ENCODE measurements at places on chromosomes 2 and 18.

DNA sequence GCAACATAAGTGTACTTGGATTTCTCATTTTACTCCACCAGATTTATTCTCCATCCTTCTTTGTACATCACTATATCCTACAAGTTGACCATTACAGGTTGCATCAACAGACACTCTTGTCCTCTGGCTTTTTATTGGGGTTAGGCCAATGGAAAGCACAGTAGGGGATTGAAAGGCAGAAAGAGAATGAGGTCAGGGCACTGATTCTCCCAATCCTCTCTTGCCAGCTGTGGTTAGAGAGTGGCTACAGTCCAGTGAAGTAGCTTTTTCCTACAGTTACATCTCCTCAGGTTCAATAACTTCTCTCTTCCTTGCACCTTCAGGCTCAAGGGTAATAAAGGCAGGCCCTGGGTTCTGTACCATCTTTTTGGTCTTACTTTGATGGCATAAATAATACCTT is 20.2 kb upstream of the COL5A2 start:
- DNase-seq, result no peak

GRCh38 chr18:9711361-9712129 is 3.4 kb downstream of the RAB31 start:
- no peak for DNase-seq

DNA sequence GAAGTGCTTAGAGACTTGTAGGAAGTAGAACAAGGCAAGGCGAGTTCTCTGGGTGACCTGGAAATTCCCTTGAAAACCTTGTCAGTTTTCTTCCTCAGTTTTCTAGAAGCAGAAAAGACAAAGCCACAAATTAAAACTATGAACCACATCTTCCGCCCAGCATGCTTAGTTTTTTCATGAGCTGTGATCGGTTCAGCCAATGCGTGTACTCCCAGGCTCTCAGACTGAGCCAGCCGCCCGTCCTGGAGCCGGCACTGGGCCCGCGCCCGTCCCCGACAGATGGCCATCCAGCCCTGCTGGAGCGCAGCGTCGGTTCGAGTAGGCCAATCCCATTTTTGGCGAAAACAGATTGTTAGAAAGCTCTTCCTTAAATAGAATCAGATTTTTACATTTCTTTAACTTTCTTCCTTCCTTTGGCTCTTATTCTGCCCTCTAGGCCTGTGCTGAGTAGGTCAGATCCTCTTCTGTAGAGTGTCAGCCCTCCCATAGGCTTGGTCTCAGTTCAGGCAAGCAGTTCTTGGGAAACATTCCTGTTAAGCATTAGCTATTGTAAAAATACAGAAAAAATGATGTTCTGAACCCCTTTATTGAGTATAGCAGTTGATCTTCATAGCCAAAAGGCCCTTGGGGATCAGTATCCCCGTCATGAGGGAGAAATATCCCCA is 112.5 kb downstream of the NCK2 start:
- no peak for DNase-seq

GRCh38 chr18:48219810-48220499 is 189.2 kb downstream of the ZBTB7C start:
- no peak for DNase-seq

DNA sequence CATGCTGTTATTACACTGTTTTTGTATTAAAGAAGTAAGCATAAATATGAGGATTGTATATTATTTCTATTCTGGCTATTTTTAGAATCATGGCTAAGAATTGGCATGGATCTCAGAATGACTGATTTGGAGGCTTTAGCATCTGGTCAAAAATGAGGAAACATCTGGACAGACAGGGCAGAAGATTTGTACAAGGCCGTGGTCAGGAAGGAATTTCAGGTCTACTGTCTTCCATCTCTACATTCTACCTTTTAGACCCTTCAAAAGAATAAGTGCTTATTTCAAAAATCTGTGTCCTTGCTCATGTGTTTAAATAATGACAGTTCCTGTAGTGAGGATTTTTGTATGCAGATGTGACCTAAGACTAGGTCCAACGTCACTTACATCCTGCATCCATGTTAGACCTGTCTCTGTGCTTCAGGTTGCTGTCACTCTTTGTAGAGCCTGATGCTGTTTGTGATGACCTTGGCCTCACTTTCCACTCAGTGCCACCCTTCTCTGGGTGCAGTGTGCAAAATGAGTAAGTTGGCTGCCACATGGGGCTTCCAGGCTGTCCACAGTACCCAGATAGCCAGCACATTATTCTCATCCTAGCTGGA is 54.7 kb upstream of the B3GNT2 start:
- no peak for DNase-seq

- DNase-seq, result peak; percentile 45
These were observed 18.0 kb downstream of the C2orf74 start for GRCh38 chr2:61179701-61180639.

Measured in kidney tubule cell (primary cell).